Stimulated activated CD8-positive, alpha-beta memory T cell treated with anti-CD3 and anti-CD28 coated beads, Interleukin-15, amount 100 ng/mL, for 4 hours (primary cell): ENCODE measurements at places on chromosomes 4 and X.

DNA sequence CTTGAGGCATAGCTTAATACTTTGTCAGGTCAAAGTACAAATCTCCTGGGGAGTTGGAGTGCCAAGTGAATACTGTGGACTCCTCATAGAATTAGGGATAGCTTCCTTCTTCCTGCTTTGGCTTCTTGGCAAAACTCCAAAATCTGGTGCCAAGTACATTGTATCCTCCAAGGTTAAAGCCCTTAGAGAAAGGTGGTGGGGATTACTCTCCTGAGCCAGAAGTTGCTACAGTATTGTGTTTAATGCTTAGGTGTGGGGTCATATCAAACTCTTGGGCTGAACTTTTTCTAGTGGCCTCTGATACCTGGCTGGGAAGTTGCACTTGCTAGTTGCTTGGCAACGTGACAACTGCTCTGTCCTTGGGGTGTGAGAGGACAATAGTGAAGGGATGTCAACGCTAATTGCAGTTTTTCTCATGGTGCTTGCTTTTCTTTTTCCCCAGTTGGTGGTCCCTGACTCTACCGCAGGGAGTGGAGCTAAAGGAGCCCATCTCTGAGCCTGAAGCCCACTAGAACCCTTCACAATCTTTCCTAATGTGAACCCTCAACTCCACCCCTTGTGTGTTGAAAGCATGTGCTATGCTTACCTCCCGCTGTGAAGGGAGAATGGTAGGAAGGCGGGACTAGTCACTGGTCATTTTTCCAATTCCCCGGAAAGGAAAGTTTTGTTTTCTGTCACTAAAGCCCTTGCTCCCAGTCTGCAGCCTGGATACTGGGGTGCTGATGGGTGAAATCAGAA is 35.5 kb downstream of the DLG3 start:
- no peak for DNase-seq

- DNase-seq = peak; percentile 25
Observed at GRCh38 chr4:101418055-101418454, 70.7 kb upstream of the PPP3CA start.

DNA sequence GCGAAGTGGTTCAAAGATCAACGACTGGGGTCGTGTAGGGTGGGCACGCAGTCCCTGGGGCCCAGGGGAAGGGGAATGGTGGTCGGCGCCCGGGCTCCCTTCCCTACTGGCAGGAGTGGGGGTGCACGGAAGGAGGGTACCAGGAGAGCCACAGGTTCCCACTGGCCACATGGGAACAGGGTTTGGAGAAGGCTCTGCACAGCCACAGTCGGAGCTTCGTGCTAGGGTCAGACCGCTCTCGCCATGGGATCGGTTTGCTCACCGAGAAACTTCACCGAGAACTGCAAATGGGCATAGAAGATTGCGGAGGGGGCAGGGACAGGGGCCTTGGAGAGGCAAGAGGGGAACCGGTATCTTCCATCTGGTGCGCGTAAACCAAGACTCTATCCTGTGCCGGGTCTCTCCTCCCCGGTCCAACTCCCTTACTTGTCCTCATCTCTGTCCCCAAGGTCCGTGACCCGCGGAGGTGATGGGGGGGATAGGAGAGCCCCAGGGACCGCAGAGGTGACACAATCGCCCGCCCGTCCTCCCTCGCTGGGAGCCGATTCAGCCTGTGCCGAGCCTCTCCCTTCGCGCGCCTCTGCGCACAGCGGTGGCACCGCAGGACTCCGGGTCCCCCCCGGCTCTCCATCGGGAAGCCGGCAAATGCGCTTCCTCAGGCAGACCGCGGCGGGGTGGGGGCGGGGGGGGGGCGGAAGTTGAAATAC is 1.0 kb downstream of the SCD5 start:
- no peak for DNase-seq

DNA sequence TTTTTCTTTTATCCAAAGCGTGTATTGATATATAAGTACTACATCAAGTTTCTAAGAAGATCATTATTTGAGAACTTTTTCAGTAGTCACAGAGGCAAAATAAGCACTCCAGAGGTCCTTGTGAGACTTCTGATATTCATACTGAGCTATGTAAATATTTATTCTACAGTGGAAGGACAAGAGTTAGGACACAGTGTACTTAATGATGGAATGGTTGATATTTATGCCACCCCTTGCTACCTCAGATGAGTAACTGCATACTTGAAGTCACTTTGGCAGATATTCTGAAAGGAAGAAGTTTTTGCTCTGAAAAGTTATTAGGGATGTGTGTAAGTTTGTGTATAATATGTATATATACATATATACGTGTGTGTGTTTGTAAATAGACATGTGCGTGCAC is 30.3 kb downstream of the MAGEA1 start:
- no peak for DNase-seq

DNA sequence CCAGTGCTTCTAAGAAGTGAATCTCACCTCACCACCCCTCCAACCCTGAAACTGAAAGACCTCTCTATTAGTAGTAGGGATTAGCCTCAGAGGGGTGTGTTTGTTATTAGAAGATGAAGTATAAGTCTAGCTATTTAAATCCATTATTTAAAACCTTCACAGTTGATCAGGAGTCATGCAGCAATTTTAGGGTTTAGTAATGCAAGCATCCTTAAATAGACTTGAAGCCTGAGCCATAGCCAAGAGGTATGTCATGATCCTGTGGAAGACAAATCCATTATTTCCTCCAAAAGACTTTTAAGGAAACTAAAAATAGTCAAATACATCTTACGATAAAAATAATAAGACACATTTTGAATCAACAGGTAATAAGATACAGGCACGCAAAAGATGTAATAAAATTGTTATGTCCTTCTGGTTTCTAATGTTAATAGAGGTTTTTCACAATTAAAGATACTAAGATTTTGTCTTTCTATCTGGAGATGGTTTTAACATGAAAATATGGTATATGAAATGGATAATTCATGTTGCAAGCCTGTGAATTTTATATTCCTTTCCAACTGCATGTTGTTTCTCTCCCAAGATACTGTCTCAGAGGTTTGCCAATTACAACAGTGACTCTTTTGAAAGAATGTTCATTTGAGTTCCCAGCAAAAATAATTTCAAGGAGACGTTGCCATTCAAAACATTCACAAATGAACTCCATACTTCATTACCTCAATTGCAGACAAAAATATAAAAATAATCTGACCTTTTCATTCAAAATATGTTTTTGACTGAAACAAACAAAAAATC is 68.0 kb downstream of the LUZP4 start:
- no peak for DNase-seq

DNA sequence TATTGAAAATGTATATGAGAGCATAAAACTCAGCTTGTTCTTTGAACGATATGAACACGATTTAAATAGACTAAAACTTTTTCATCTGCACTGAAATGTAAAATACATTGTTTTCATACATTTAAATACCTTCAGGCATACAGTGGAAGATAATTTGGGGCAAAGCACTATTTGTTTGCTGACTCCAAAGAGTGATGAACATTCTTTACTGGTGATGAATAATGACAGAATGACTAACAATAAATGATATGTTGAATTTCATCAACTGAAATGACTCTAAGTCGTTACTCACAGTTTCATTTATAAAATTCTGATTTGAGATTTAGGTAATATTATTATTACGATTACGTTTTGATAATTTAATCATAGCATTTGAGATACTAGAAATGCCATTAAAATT is 1160.1 kb downstream of the NLGN4X start:
- DNase-seq = no peak

GRCh38 chr4:48268956-48269860 is at the start of gene TEC:
Gene TEC (minus strand): TSS chr4:48269838. CDS start chr4:48228614, 41,224 bp downstream.
- DNase-seq = no peak

GRCh38 chr4:53599632-53600031 is 8.3 kb upstream of the LNX1 start:
- no peak for DNase-seq
